Femur (tissue), 1 donor: ENCODE measurements at places on chromosomes 1 and 21.

DNA sequence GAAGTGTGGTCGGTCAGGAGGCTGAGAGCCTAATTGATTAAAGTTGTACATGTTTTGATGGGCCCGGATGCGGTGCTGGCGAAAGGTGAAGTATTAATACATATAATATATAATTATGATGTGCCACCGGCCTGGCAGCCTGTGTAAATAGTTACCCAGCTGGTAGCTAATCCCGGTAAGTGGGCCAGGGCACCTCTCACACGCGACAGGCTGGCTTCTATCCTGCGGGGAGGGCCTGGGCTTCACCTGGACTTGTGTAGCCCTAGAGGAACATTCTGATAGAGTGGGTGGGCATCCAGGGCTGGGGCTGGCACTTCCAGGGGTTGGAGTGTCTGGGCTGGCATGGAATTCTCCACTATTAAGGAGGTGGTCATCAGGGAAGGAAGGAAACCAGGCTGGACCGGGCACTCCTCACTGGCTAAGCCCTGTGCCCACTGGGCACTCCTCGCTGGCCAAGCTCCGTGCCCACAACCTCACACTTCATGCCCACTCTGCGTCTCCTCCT lies 48.3 kb downstream of the IGSF21 start:
- no peak for DNase-seq

DNA sequence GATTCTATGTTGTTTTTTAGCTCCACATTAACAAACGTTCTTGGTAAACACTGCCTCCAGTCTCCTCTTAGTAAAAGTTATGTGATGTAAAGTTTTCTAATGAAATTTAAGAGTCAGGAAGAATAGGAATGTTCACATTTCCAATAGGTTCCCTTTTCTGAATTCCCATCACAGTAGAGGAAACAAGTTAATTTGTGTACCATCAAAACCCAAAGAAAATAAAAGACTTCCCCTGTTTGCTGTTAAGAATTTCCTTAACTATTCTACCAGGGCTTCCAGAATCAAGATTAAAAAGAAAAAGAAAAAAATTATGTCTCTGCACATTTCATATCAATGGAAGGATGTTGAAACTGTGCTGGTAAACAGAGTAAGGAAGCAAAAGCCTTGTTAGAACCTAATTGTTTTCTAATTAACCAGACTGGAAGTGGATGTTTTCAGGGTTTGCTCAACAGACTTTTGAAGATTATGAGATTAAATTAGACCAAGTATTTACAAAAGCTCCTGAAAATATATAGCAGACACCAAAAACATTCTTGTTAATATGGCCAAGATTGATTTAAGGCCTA lies 43.4 kb upstream of the PALMD start:
- DNase-seq, result no peak

DNA sequence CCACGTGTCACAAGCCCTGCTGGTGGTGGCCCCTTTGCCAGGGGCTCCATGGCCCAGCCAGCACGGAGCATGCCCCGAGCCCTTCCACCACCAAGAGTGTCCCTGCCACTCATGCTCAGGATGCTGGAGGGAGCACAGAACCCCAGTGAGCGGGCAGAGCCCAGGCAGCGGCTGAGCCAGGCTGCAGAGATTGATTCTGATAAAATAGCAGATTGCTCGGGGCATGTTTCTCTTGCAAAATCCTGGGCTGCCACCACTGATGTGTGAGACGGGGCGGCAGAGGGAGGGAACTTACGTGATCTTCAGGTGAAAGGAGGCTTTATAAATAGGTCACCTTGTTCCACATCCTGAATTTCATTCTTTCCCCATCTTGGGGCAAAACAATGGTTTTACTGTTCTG lies 53.2 kb downstream of the SPSB1 start:
- DNase-seq, result no peak

- DNase-seq, result peak; percentile 89
These were observed 18.2 kb downstream of the PHLDA3 start for GRCh38 chr1:201450721-201451291.

DNA sequence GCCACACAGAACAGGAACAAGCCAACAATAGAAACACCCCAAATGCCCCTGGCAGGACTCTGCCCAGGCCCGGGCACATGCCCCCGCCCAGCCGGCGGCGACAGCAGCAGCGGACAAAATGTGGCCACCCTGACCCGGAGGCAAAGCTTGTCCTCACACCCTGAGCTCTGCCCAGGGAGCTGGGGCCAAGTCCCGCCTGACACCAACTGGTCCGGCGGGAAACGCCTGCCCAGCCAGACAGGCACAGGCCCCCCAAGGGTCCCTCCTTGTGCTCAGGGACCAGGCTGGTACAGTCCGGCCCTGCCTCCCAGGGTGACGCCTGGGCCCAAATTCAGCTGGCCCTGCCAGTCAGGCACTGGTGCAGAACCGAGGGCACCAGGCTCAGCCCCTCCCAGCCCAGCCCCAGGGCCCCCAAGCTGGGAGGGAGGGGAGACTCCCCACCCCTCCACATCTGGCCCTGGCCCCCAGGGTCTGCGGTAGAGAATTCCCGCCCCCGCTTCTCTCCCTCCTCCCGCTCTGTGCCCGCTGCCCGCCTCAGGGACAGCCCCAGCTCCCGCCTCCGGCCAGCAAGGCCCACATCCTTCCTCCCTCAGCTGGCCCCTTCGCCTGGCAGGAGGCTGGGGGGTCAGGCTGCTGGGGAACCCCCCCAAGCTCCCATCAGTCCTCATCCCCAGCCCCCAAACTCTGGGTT lies 2.0 kb downstream of the AHDC1 start:
- DNase-seq, result peak; percentile 84

GRCh38 chr1:8429549-8430110 lies 111.7 kb downstream of the SLC45A1 start:
- DNase-seq, result no peak

- DNase-seq, result no peak
These were observed 1.1 kb downstream of the CTRC start for GRCh38 chr1:15439325-15439724.

- DNase-seq, result peak; percentile 73
These were observed 1.4 kb upstream of the ARHGEF2 start for GRCh38 chr1:155979597-155980343.

DNA sequence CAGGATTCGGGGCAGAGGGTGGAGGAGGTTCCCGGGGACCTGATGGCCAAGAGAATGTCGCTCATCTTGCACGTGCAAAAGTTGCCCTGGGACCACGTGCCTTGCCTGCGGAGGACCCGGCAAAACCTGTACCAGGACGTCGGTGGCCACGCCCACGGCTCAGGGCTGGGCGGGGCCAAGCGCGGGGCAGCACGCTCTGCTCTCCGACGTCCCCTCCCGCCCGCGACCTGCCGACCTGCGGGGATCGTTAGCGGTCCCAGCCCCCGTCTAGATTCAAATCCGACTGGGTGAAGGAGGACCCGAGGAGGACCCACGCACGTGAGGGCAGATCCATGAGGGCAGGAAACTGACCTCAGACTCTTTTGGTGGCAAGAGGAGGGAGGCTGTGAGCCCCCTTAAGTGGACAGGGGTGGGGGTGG lies at the start of gene C1orf167:
TSS of gene C1orf167 (plus strand) at position 206 of the 419 bp plus-strand sequence. CDS start 2,208 bp downstream, outside the sequence.
- DNase-seq, result no peak

DNA sequence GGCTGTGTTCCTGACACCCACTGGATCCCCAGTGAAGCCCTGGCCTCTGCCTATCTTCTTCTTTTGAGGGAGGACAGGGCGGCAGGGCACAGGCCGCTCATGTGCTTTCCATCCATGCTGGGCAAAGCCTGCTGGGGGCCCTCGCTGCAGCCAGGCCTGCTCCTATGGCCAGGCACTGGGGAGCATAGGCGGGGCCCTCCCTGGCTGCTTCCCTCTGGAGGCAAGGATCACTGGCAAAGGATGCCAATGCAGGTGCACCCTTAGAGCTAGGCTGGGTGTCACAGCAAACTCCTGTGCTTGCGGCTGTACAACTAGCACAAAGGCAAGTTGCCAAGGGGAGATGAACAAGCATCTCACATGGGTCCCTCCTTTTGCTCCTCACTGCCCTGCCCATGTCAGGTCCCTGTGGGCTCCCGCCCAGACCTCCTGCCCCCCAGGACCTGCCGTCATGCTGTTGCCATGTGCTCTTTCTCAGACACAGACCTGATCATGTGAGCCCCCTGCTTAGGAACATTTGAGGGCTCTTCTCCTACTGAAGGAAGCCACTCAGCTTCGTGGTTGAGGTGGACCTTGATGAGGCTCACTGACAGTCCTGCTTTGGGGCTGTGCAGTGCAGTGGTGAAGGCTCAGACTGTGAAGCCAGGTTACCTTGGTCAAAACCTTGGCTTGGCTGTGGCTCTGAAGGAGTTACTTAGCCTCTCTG lies 393.6 kb downstream of the PTPRU start:
- DNase-seq, result no peak
